ENCODE measurements at places on chromosomes 7 and 10.

DNA sequence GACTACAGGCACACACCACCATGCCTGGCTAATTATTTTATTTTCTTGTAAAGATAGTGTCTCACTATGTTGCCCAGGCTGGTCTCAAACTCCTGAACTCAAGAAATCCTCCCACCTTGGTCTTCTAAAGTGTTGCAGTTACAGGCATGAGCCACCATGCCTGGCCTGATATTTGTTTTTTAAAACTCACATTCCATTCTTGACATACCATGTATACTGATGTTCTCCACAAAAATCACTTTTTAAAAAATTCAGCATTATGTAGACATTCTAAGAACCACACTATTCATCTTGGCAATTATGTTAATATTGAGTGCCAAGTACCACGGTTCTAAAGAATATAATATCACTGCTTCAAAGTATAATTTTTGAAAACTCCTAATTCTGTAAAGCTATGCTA lies 43.5 kb downstream of the IDE start:
- DNase-seq = no peak

DNA sequence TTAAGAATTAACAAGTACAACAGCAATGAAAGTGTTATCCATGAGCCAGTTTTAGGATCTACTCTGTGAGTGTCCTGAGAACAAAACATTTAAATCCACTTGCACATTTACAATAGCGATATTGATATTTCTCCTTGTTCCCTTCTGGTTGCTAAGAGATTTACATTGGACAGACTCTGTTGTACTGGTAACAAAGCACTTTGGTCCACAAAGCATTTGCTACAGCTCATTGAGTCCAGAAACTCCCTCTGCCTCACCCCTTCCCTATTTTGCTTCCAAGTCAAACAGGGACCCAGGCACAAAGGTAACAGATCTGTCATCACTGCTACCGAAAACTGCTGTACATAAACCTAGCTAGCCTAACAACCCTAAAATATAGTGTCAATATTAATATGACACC lies 2.1 kb downstream of the ANK3 start:
- DNase-seq = no peak

DNA sequence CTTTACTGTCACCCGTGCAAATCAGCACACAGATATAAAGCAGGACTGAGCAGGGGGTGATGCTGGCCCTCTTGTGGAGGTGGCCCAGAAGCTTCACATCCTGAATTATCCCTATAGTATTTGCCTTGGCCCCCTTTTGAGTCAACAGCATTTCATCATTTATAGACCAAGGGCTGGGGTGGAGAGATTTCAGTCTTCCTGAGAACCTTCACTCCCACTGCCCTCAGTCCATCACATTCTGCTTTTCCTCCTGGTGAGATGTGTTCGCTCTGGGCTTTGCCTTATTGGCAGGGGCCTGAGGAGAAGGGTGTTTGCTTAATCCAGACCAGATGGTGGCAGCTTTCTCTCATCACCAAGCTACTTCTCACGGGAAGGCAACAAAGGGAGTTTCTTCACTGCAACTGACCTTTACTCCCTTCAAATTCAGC lies 47.7 kb downstream of the NOC3L start:
- DNase-seq = no peak

DNA sequence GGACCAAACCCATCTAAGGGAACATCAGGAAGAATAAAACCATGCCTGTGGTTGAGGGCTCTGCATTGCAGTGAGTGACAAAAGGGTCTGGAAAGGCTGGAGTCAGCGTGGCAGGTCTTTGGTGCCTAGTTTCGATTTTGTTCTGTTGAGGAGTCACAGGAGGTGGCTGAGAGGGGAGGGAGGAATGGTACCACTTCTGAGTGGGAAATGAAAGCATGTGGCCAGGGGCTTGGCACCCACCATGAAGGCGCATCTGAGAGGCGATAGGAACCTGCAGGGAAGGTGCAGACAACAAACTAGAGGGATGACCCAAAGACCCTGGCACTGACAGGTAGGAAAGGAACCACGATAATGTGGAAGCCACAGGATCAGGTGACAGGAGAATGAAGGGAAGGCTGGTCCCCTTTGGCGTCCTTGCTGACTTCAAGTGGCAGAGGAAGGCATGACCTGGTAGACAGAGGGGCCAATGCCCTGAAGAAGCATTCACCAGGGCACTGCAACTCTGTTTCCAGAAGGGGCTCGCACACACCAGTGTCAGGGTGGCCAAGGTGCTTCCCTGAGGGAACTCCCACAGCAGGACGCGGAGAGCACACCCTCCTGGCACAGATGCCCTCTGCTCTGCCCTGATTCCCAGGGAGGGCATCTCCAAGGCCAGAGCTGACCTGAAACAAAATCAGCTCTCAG lies 41.7 kb downstream of the HIPK2 start:
- no peak for DNase-seq

DNA sequence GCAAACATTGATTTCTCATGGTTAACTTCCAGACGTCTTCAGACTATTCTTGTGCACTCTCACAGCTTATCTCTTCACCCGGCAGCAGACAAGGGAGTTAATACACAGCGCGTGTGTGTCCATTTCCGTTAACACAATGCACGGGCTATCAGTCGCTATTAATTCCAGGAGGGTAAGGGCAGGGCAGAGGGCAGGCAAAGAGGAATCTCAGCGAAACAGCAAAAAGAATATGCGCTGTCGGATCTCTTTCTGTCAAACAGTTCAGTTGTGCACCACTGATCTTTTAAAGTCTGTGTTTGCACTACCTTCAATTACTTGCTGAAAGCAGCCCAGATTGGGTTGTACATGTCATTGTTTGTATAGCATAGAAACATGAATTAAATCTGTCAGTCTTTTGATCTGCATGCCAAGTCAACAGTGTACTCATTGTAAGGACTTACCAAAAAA lies 41.1 kb upstream of the CABCOCO1 start:
- no peak for DNase-seq

DNA sequence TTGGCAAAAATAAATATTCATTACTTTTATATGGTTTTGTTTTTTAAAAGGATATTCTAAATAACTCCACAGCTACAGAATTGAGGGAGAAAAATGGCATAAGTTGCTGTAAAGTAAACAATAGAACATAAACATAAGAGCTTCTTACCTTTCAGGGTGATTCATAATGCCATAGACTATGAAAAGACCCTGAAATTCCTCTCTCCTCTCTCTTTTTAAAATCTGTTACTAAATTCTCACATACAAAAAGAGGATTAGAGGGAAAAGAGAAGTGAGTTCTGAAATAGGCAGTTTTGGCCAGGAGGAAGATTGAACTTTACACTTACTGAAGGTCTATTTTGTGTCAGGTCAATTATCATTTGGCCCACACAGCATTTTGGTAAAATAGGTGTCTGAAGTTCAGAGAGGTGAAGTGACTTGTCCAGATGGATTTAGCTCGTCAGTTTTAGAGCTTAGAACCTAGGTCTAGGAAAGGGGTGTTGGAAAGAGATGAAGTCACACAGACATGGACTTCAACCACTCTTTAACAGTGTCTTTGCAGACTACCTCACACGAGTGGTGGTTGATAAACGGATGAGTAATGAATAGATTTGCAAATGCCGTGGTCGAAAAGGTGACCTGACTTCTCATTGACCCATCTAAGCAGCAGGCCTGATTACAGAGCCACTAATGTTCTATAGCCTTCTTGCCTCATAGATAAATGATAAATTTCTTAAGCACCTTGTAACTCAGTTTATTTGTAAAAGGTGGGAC lies 190.6 kb upstream of the CCDC6 start:
- DNase-seq = no peak

DNA sequence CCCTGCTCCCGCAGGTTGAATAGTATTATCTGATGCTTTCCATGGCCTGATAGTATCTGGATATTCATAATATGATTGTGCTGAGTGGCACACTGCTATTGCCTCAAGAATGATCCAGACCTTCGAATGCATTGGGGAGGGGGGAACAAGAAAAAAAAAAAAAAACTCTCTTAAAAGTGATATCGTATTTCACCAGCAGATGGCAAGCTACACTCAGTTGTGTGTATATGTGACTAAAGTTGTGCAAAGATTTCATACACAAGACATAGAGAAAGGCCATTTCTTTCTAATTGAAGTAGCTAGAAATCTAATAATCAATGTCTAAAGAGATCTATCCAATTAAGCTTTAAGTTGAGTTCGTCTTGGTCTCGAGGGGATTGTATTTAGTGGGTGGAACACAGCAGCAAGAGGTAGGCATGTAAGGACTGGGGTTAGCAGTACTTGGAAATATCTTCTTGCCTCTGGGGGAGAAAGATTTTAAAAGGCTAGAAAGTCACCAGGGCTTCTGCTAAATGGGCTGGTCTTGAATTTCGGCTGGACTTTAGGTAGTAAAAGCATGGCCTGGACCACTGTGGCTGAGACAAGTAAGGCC lies 15.3 kb downstream of the SFRP4 start:
- peak; percentile 41 for DNase-seq

DNA sequence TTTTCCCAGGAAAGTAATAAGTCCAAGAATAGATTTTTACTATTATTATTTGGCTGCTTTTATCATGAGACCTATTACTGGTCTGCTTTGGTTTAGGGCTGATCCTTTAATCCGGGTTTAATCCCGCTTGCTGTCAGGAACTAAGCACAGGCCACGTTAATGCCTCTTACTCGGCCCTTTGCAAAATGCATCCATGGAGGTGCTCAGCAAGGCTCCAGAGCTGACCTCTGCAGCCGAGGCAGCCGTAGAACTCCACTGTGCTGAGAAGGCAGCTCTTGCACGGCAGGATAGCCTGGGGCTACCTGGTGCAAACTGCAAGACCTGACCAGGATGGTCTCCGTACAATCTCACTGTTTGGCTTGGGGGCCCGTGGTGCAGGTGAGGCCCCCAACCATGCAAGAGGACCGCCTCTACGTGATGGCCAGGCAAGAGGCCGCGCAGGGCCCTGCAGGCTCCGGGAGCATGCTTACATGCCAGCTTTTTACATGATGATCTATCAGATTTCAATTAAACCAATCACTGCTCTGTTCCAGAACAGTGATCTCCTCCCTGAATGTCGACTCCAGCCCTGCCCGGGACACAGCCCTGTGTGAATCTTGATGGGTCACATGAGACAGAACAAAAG lies 10.4 kb upstream of the CALML3 start:
- DNase-seq = no peak

- DNase-seq = no peak
Observed at GRCh38 chr10:6364283-6364682, 161.6 kb downstream of the PFKFB3 start.

DNA sequence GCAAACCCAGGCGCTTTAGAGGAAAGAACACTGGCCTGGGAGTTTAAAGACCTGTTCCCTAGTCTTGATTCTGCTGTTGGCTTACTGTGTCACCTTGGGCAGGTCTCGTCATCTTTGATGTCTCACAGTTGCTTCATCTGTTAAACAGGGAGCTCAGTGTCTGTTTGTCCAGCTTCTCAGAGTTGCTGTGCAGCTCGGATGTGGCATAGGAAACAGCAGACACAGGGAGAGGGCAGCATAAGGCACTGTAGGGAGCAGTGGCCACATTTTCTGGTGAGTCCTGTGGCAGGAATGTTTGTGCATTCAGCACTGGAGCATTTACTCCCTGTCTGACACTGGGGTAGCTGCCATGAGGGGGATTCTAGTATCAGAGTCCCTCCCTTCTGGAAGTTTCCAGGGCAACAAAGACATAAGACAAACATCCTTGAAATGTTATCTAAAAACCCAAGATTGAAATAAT lies 2.0 kb downstream of the REPIN1 start:
- DNase-seq = no peak

DNA sequence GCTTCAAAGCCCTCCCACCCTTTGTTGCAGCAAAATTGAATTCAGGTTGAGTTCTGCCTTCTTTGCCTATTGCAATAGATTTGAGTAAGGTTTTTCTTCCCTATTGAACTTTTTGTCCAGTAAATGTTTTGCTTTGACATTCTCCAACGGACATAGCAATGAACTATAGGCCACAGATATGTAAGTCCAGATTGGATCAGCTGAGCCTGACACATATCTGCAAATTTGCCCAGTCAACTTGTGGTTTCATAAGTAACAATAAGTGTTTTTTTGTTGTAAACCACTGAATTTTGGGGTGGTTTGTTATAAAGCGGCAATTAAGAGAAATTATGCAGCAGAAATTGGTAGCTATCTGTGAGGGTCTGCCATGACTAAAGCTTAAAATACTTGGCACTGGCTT lies 332.1 kb upstream of the SORCS1 start:
- no peak for DNase-seq

DNA sequence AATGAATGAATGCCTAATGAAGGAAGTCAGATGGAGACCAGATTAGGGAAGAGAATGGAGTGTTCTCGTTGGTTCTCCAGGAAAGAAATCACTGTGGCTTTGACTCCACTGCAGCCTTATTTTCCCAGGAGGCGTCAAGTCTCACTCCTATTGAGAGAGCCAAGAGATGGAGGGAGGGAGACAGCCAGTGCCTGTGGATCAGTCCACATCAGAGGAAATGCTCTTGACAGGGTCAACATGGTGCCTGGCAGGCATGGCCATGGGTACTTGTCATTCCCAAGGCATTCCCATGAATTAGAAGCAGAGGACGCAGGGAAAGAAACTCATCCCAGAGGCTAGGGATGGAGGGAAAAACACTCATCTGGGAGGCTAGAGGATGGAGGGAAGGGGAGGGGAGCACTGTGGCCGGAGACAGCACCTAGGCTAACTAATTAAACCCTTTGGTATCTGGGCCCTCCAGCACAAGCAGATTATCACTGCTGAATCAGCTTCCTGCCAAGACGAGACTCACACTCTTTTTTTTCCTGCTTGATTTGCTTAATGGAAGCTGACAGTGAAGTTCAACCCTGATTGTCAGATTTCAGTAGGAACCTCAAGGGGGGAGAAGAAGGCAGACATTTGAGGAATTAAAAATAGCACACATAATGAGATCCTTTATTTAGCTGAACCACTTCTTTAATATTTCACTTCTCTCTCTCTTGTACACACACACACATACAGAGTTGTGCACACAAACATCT lies 1233.2 kb upstream of the AUTS2 start:
- DNase-seq = no peak

- DNase-seq = no peak
Observed at GRCh38 chr7:130945411-130945811, 211.4 kb upstream of the KLF14 start.

DNA sequence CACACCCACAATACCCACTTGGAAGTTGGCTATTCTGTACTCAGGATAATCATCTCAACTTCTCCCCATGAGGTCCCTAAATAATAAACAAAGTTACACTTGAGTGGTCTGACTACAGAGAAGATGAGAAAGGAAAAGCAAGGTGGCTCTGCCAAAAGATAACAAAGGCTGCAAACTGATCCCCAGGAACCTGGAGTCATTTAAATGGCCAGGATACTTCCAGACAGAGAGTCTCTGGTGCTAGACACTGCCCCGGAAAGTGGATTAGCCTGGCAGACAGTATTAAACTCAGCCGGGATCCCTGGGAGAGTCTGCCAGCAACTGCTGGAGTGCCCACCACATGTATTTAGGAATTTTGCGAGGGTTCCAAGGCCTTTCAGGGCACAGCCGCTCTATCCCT lies 93.7 kb downstream of the DGKI start:
- no peak for DNase-seq

GRCh38 chr10:126654579-126654978 lies 15.9 kb downstream of the C10orf90 start:
- no peak for DNase-seq
